ENCODE measurements at places on chromosomes 1 and 21. TPM values are rescaled to one million over a fixed set of nuclear protein-coding genes. Genes with fewer than 3 reads are reported as not detected.

DNA sequence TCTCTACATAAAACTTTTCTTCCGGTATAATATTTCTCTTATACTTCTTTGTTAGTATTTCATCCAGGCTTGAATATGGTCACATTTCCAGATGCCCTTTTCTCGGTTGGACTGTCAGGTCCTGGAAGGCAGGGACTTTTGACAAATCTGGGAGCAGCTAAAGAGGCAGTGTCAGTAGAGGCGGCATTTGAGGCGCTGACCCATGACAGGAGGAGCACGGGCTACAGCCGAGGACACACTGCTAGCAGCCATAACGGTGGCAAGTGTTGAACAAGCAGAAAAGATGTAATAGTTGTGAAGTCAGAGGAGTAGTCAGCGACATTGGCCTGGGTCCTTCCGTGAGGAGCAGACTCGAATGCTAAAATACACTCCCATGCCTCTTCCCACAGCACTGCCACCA, 14.5 kb upstream of the NRIP1 start:
- H3K4me1 ChIP-seq = no peaks in the 10 kb centered on the region
- no peaks in the 10 kb centered on the region for H3K36me3 ChIP-seq
- H3K27ac ChIP-seq = no peak overlapping the region
- no peaks in the 10 kb centered on the region for H3K27me3 ChIP-seq

Gene PCBP3
- total RNA-seq = 2.5 TPM

DNA sequence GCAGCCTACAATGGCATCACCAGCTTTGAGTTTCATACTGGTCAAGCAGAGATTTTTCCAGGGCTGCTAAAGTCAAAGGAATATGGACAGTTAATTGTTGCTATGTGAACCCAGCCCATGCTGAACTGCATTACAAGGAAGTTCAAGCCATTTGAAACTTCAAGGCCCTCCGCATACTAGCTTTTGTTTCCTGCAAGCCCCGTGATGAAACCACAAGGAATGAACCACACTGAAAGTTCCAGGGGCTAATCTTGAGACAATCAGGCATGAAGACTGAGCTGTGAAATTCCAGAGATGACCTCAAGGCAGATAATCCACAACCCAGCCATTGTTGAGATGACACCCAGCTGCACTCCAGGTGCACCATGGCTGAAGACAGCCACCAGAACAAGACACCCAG, 180.8 kb downstream of the C1orf21 start:
- no peak for DNase-seq
- no peaks in the 10 kb centered on the region for H3K27me3 ChIP-seq
- no peaks in the 10 kb centered on the region for H3K4me1 ChIP-seq
- H3K36me3 ChIP-seq = no peaks in the 10 kb centered on the region
- no peak overlapping the region for H3K4me3 ChIP-seq

DNA sequence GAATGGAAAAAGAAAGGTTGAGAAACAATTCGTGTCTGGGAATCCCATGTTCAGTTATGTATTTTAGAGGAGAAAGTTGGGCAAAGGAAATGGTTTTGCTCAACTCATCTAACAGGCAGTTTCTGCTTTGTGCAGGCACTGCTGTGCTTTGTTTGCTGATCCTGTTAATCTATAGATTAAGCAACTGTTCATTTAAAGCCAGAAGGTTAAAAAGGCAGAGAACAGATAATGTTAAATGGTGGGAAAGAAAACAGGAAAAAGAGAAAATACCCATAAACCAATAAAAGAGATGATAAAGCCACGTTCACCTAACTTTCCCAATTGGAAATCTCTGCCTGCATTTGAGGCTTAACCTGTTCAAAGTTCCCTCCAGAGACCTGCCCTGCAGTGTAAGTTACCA, 70.0 kb downstream of the APP start:
- H3K27me3 ChIP-seq = peaks cover 9% of the 10 kb centered on the region
- no peak for DNase-seq
- no peak overlapping the region for H3K4me3 ChIP-seq

- peaks cover 14% of the 10 kb centered on the region for H3K4me1 ChIP-seq
- H3K27me3 ChIP-seq = peaks cover 1% of the 10 kb centered on the region
- no peak overlapping the region for H3K27ac ChIP-seq
- no peak overlapping the region for H3K4me3 ChIP-seq
- DNase-seq = no peak
Observed at GRCh38 chr1:235270625-235271024, 57.4 kb downstream of the ARID4B start.

DNA sequence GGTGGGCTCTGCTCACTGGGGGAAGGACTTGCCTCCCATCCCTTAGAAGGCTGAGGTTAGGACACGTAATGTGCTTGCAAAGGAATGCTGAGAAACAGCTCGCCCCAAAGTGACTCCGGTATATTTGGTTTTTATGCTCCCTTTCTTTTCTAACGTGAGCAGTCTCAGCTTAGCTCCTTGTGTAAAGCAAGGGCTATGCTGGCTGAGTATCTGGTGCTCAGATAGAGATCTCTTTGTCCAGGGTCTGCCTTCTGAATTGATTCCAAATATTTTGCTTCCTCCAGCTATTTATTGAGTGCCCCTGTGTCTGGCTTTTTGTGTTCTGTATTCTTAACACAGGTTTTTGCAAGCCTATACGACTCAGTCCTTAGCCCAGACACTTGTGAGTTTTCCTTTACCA, 94.5 kb upstream of the ARTN start:
- H3K36me3 ChIP-seq = peaks cover 26% of the 10 kb centered on the region
- peaks cover 14% of the 10 kb centered on the region for H3K4me1 ChIP-seq
- H3K27ac ChIP-seq = no peak overlapping the region
- no peak for DNase-seq
- H3K27me3 ChIP-seq = peaks cover 7% of the 10 kb centered on the region
- no peak overlapping the region for H3K4me3 ChIP-seq

DNA sequence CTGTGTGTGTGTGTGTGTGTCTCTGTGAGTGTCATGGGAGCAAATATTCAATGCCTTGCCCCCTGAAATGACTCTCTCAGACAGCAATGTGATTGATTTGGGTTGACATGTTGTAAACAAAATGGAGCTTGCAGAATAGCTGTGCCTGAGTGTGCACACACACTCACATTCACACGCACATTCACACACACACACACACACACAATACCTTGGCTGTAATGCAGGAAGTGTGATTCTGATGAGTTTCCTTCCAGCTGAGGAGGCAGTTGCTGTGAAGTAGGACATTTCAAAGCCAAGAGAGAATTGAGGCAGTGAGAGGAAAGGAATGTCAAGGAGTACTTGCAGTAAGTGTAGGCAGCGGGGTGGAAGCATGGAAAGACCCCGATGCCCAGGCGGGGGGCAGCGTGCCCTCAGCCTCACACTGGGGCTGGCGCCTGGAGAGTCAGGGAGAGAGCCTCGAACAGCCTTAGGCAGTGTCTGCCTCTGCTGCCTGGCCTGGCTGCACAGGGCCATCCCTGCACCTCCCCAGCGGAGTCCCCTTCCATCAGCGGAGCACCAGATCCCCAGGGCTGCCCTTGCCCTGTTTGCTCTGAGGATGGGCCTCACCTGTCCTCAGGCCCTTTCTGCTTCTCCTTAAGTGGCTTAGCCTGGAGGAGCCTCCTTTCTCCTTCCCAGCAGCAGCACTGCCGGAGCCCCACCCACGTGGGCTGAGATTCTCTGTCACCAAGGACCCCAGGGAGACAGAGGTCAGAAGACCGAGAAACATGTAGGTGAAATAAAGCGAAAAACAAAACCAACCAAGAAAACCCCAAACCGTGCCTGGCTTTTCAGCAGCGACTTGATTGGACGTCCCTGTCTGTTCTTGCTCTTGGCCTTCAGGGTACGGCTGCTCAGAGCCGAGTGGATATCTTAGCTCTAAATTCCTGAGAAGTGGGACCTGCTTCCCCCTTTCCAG, 9.2 kb downstream of the VASH2 start:
- peaks cover 7% of the 10 kb centered on the region for H3K36me3 ChIP-seq
- peak overlapping the region; percentile 3 for H3K4me3 ChIP-seq
- peaks cover 21% of the 10 kb centered on the region for H3K4me1 ChIP-seq
- H3K27me3 ChIP-seq = peaks cover 7% of the 10 kb centered on the region

GRCh38 chr1:166184897-166185296, 18.1 kb upstream of the FAM78B start:
- no peak overlapping the region for H3K4me3 ChIP-seq
- no peaks in the 10 kb centered on the region for H3K4me1 ChIP-seq
- H3K27ac ChIP-seq = no peak overlapping the region
- DNase-seq = no peak

Gene WDR64
- 0.80 TPM for total RNA-seq

Gene PDZK1IP1
- not detected for total RNA-seq

DNA sequence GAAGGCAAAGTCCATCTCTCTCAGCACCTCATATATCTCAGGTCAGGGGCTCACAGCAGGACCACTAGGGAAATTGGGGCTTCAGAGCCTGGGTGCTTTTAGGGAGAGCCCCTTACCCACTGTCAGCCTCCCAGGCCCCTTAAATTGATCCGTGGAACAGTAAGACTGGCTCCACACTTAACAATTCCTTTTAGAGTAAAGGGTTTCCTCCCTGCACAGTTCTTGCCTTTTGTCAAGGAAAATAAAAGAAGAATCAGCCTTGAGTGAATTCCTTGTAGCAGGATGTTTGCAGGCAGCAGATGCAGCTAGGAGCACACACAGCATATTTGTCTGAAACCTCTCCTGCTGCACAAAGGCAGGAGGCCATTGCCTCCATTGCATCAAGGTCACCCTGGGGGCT, 184.9 kb downstream of the SEC16B start:
- H3K27ac ChIP-seq = no peak overlapping the region
- peaks cover 5% of the 10 kb centered on the region for H3K4me1 ChIP-seq
- peaks cover 2% of the 10 kb centered on the region for H3K27me3 ChIP-seq
- H3K4me3 ChIP-seq = no peak overlapping the region
- no peak for DNase-seq
- H3K36me3 ChIP-seq = peaks cover 3% of the 10 kb centered on the region
